ENCODE measurements at places on chromosomes 6 and 20.

DNA sequence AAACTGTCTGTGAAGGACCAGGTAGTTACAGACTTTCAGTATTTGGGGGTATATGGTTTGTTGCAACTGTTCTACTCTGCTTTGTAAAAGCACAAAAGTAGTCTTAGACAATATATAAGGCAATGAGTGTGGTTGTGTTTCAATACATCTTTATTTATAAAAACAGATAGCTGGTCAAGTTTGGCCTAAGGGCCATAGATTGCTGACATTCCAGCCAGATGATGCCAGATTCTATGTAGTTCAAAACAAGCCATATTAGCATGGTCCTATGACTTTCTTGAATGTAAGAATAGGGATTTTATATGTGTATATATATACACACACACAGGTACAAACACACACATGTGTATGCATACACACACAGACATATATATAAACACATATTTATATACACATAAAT, 201.8 kb downstream of the GRIK2 start:
- DNase-seq = no peak

DNA sequence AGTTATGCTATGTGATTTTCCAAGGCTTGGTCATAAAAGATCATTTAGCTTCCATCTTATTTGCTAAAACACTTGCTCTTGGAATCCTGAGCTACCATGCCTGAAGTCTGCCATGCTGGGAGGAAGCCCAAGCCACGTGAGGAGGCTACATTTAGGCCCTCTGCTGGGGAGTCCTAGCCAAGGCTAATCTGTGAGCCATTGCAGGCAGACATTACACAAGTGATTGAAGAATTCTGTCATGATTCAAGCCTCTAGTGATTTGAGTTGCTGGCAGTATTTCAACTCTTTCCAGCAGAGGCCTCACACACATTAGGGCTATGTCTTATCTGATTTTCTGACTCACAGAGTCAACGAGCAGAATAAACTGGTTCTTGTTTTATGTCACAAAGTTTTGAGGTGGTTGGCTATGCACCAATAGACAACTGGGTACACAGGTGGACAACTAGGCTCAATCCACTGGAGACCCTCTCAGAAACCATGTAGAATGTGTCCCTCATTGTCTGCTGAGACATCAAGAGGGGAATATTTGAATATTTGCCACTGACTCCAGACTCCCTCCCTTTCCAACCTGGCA, 227.2 kb upstream of the SULF2 start:
- no peak for DNase-seq

- no peak for DNase-seq
Observed at GRCh38 chr6:15526212-15526701, 136.6 kb downstream of the DTNBP1 start.

- no peak for DNase-seq
Observed at GRCh38 chr6:87623248-87623647, 33.3 kb downstream of the ORC3 start.

DNA sequence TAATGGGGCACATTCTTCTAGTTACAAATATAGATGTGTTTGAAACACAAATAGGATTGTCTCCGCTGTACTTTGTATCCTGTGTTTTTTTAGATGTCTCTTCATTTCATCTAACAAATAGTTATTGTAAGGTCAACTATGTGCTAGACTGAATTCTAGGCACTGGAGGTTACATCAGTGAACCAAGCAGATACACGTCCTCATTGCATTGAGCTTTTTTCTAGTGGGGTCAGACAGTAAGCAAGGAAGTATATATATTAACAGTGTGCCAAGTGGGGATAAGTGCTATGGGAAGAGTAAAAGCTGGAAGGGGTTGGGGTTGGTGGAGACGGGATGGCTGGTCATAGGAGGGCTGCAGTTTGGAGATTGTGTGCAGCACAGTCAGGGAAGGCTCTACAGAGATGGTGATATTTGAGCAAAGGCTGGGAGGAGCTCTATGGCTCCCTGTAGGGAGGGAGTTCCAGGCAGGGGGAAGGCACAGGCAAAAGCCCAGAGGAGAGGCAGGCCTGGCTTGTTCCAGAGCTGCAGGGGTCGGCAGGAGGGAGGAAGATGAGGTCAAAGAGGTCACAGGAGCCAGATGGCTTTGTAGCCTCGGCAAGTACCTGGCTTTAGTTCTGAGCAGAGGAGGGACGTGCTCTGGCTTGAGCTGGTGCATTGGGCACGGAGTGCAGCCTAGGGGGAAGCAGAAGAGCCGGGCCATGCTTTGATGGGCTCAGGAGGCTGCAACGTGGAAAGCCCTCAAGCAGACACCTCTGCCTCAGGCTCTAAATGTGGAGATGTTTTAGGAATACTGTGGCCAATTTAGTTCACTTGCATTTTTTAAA, 152.3 kb downstream of the ZDHHC14 start:
- DNase-seq = no peak

DNA sequence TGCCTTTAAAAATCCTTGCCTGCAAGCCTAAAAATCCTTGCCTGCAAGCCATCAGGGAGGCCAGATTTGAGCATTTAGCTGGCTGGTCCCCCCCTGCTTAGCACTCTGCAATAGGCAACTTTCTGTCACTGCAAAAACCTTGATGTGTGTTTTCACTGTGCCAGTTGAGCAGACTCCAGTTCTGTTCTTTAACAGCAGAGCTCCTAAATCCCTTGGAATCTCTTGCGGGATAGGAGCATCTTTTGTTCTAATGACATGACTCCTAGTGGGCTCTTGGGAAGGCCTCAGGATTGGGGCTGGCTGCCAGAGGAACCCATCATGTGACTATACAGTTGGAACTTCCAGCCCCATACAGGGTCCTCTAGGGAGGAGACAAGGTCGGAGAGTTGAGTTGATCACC, 50.4 kb downstream of the FAM184A start:
- no peak for DNase-seq
